RPMI8226 (cell line): ENCODE measurements at places on chromosomes 2 and 18.
A peak's percentile ranks its signal among the peaks of the same experiment; 100 is the strongest.

GRCh38 chr18:8787794-8788193 is 82.4 kb downstream of the MTCL1 start:
- DNase-seq, result no peak

DNA sequence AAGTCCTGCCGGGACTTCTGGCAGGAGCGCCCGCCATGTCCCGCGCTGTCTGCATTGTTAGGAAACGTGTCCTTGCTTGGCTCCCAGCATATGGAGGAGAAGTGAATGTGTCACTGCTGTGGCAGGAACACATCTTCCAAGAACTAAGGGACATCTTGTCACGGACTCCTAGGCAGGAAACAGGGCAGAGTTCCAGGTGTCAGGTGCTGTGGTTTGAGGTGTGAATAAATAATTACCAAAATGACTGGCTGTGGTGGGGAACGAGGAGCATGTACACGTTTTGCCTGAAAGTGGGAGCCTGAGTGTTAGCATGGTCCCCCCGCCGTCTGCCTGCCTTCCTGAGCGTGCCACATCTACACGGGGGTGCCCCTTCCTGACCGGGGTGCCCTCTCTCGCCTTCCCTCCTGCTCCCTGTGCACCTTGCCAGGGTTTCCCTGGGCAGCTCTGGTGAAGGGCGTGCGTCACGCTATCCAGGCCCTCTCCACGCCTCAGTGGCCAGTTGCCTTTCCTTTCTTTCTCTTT is 237.5 kb downstream of the LDLRAD4 start:
- DNase-seq, result peak; percentile 23

DNA sequence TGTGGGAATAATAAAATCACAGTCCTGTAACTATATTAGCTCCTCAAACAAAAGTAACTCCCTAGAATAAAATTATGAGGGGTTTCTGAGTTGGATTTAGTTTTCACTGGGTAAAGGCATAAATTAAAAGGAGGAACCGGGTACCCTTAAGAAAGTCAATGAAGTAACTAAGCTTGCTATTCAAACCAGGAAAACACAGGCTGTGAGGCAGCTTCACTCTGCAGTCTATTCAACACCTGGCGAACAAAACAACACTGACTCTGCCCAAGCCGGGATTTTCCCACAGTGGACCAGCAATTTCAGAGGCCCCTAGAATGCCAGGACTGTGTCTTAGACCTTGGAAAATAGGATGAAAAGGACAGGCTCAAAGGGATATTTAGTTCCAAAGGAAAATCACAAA is 24.6 kb upstream of the CREB1 start:
- no peak for DNase-seq

GRCh38 chr18:79770826-79771225 is 26.9 kb upstream of the KCNG2 start:
- no peak for DNase-seq

- no peak for DNase-seq
Observed at GRCh38 chr2:33190393-33190937, 243.7 kb downstream of the LTBP1 start.

GRCh38 chr2:173828189-173829142 is 136.7 kb downstream of the SP3 start:
- no peak for DNase-seq

DNA sequence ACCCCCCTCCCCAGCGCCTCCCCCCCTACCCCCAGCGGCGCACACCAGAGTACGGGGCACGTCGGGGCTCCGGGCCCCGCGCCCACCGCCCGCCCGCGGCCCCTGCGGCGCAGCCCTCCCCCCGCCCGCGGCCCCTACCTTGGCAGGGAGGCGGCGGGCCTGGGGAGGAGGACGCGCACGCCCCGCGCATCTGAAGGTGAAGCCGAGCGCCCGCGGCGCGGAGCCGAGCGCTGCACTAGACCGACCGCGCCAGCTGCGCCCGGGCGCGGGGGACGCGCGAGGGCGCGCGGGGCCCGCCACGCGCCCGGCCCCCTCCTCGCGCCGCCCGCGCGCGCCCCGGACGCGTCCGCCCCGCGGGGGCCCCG is at the start of gene ZNF516:
Gene ZNF516 (minus strand): TSS at position 237 of the 365 bp plus-strand sequence. CDS start 52,188 bp downstream, outside the sequence.
- DNase-seq, result peak; percentile 68

- peak; percentile 28 for DNase-seq
Observed at GRCh38 chr2:25981596-25982272, 563 bp downstream of the KIF3C start.

DNA sequence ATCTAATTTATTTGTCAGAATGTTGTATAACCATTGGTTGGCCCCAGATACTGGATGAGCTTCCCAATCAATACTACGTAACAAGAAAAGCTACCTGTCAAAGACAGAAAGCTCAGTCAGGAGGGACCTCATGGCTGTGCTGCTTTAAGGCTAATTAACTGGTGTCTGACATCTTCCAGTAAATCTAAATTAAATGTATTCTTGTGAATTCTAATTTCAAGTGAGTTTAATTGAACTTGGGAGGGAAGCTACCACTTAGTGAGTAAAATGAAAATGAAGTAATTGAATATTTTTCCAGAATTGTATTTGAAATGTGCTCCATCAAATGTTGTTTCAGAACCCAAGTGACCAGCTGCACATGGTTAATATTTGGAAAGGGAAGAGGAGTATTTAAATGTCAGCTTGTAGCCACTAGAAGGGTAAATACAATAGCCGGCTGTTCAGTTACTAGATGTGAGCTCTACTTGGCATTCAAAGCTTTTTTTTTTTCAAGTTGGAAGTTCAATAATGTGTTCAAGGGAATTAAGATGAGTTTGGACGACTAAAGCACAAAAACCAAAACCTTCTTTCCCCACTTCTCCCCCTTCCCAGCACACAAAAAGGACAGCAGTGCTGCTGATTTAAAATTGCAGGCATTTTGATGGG is 62.0 kb downstream of the GPR39 start:
- no peak for DNase-seq

- no peak for DNase-seq
Observed at GRCh38 chr2:19810148-19810547, 91.6 kb downstream of the TTC32 start.

DNA sequence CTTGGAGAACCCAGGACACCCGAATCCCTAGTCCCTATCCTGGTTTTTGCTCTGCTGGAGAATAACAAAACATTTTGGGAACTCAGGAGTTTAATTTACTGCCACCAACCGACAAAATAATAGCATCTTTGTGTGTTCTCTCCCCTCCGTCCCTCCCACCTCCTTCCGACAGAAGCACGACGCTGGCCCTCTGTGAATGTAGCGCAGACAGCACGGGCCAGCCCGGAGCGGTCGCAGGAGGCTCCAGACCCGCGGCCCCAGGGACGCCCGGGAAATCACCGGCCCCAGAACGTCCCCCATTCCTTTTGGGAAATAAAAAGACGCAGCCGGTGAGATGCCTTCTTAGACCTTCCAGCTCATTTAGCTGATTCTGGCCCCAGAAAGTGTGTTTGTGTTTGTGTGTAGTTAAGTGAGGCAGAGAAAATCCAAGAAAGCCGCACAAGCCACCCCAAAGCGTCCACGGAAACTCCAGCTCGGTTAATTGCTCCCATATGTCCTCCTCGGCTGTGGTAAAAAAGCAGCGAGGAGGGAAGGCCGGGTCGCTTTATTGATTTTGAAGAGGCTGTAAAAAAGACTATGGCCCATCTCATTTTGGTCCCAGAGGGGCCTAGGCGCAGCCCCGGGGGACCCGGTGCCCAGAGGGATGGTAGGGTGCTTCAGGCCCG is 577 bp upstream of the TANC1 start:
- DNase-seq, result no peak

- DNase-seq, result no peak
Observed at GRCh38 chr2:62934517-62934916, 116.1 kb upstream of the OTX1 start.

DNA sequence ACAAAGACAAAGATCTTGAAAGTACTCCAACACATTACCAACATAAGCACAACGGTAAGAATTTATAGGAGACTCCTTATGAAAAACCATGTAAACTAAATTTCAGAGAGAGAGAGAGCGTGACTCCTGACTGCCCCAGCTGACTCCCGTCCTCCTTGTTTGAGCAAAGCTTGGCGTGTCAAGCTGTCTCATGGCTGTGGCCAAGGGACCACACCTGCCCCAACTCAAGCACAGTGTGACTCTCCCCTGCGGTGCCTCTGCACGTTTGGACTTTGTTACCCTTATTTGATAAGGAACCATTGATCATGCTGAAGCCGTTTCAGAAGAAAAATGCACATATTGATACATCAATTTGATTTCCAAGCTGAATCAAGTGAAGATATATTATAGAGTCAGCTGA is 124.8 kb downstream of the COL6A3 start:
- no peak for DNase-seq

- peak; percentile 58 for DNase-seq
Observed at GRCh38 chr2:237723602-237724001, 75.0 kb upstream of the RBM44 start.

GRCh38 chr2:210617732-210618330 is 61.4 kb downstream of the CPS1 start:
- peak; percentile 50 for DNase-seq

DNA sequence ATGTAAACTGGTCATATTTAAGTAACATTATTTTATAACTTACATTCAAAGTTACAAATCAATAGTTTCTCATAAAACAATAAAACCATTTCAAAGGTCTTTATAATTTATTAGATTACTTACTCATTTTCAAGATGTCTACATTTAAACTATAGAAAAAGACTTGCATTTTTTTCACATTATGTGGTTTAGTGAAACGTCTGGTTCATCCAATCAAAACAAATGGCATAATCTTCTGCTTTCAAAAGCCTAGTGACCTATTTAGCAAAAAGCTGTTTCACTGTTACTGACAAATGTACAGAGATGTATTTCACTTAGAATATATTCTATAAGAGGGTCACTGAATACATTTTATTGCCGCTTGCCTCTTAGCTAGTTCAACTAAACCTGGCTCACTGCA is 49.3 kb upstream of the MCM6 start:
- DNase-seq, result no peak

GRCh38 chr2:217858519-217859491 is 144.0 kb downstream of the TNS1 start:
- DNase-seq, result no peak

GRCh38 chr18:75625966-75626365 is 198.5 kb upstream of the SMIM21 start:
- no peak for DNase-seq

DNA sequence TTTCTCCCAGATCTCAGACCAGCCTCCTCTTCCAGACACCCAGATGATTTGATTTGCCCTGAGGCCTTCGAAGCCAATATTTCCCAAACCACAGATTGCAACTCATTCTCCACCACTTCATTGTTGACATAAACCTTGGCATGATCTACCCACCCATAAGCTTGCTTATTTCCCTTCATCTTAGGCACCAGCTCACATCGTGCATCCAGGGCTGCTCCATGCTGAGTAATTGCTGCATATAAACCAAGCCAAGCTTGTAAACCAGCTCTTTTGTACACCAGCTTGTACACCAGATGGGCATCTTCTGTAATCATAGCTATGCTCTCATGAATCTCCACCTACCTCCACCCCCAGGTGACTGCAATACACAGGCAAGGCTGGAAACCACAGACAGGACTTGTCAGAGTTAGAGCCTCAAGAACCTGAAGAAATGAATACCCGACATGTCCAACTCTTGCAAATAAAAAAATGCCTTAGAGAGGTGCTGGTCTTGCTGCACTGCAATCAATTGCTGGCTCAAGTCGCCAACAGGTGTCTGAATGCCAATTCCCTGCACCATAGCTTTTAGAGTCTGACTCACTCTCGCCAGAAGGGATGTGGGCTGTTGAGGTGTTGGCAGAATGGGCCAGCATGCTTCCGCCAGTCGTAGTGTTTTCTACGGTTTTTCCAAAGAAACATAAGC is 31.5 kb downstream of the TRABD2A start:
- DNase-seq, result no peak

DNA sequence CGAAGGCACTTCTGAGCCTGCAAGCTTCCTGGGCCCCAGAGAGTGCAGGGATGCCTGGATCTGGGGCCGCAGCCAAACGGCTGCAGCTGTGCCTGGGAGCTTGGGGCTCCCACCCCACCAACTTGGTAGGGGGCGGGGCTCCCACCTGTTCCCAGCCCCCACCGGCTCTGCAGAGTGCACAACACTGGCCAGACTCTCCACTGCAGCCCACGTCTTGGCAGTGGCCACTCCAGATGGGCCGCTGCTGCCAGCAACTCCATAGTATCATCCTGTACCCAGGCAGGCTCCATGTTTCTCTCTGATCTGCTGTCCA is 9.9 kb downstream of the DYSF start:
- DNase-seq, result no peak

GRCh38 chr18:7784171-7784570 is 217.1 kb downstream of the PTPRM start:
- DNase-seq, result no peak

GRCh38 chr2:76323381-76323780 is 612.7 kb upstream of the GCFC2 start:
- DNase-seq, result no peak

GRCh38 chr2:112187046-112187715 is 49.0 kb downstream of the FBLN7 start:
- DNase-seq, result no peak

GRCh38 chr2:148653437-148653836 is 8.9 kb downstream of the EPC2 start:
- peak; percentile 12 for DNase-seq

- no peak for DNase-seq
Observed at GRCh38 chr2:71534201-71534600, 80.8 kb downstream of the DYSF start.

DNA sequence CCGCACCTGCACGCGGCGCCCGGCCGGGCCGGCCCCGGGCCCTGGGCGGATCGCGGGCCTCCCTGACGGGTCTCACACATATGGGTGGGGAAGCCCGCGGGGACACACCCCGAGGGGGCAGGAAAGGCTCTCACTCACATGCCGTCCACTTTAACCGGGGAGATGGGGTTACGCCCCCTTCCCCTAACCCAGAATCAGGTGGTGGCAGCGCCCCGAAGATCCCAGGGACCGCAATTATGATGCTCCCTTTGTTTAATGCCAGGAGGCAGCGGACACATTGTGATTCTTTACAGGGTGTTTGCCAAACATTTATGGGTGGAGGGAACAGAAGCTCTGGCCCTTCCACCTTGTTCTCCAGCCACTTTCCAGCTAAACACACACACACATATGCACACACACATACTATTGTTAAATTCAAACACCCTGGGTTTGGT is 424 bp upstream of the ANKRD44 start:
- DNase-seq, result no peak

GRCh38 chr2:119234021-119235019 is 10.7 kb downstream of the STEAP3 start:
- DNase-seq, result peak; percentile 34

DNA sequence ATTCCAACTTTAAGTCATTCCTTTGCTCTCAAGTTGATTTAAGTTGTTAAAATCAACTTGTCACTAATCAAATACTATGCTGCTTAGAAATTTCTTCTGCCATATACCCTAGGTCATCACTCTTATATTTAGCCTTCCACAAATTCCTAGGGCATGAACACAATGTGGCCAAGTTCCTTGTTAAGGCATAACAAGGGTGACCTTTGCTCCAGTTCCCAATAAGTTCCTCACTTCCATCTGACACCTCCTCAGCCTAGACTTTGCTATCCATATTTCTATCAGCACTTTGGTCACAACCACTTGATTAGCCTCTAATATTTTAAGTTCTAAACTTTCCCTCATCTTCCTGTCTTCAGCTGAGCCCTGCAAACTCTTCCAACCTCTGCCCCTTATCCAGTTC is 9.9 kb upstream of the TMEM37 start:
- DNase-seq, result no peak
